ENCODE measurements at places on chromosomes 4 and X.

GRCh38 chr4:127249066-127249766 is 383.5 kb upstream of the INTU start:
- DNase-seq: no peak

GRCh38 chr4:181272422-181272821 is 970.8 kb upstream of the TENM3 start:
- DNase-seq: no peak

- DNase-seq: no peak
Measured at GRCh38 chr4:37634180-37634579, 52.0 kb downstream of the RELL1 start.

DNA sequence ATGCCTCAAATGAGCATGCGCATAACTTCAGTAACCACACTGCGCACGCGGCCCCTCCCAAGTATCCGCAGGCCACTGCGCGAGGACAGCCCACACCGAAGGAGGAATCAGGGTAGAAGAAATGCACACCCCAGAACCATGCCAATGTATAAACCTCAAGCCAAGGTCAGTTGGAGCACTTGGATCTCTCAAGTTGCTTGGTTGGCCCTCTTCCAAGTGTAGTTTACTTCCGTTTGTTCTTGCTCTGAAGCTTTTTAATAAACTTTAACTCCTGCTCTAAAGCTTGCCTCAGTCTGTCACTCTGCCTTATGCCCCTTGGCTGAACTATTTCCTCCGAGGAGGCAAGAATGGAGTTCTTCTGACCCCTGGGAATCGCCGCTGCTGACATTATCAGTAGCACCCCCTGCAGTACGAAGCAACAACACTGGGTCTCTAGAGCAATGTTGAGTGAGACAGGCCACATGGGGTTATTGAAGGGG is 22.0 kb upstream of the SPINK2 start:
- peak; percentile 68 for DNase-seq

GRCh38 chr4:3464911-3465697 is 2.0 kb downstream of the DOK7 start:
- no peak for DNase-seq

- DNase-seq: no peak
Measured at GRCh38 chr4:5917672-5918071, 24.8 kb upstream of the CRMP1 start.

- DNase-seq: peak; percentile 86
Measured at GRCh38 chr4:183200453-183200852, 101.4 kb downstream of the WWC2 start.

- DNase-seq: no peak
Measured at GRCh38 chr4:6373541-6374410, 98.6 kb downstream of the PPP2R2C start.

- no peak for DNase-seq
Measured at GRCh38 chrX:40093586-40093985, 4.2 kb downstream of the BCOR start.

DNA sequence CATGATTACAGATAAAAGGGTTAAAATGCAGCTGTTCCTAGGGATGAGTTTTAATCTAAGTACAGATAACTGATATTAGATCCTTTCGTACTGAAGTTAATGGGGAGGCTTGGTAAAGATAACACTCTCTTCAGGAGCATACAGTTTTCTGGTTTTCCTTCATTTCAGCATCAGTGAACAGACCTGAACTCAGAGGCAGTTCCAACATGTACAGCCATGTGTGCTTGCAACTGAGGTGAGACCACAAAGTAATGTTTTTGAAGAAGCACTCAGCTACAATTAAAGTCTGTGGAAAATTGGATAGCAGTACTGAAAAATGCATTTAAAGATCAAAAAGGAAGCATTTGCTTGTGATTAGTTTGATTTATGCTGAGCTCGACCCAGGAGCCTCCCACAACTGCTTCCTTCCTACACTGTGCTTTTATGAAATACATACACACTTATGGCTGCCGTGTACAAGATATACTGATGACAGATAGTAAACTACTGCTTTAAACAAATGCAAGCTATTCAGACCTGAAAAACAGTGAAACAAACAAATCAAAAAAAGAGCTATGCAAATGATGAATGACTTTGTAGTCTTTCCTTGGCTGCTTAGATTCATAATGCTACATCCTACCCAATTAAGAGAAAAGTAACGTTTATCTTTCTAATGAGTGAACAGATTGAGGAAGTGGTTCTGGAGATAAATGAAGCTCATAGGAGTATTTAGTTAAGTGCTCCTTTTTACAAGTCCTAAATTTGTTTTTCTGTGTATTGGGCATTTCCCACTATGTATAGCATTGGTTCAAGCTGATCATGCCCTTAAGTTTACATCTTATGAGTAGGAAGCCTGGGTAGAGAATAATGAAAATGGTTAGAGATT is 68.4 kb downstream of the PDLIM5 start:
- no peak for DNase-seq

DNA sequence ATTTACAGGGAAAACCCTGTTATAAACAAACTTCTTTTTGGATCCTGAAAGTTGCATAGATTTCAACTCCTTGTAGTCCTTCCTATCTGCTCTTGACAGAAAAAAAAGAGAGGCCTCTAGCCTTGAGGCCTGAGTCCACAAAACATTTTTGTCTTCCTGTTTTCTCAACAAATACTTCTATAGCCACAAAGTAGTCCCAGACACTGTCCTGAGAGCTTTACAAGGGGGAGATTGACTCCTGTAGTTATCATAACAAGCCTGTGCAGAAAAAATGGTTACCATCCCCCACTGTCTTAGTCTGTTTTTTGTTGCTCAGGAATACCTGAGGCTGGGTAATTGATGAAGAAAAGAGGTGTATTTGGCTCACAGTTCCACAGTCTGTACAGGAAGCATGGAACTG is 35.2 kb downstream of the PCDH7 start:
- no peak for DNase-seq

DNA sequence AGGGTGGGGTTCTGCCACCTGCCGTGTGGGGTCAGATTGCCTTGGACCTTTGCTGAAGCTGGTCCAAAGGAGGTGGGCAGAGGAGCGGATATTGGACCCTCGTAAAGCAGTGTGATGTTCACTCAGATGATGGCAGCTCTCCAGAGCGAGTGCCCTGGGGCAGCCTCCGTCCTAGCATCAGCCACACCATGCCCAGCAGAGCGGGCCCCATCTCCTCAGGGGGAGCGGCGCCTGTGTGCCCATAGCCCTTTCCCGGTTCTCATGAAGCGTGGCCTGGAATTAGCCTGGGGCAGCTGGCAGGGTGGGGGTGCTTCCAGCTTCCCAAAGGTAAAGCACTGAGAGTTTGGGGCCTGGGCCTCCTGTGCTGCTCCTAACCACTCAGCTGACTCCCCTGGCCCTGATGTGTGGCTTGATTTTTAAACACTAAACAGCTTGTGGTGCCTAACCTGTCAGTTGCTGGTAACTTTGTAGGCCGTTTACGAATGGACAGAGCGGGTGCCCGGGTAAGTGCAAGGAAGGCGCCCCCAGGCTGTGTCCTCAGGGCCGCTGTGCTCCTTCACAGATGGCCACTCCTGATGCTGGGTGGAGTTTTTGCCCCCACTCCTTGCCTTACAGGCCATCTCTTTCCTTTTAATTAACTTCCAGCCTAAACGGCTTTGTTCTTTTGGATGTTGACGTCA is 36.0 kb downstream of the NOP14 start:
- no peak for DNase-seq

- no peak for DNase-seq
Measured at GRCh38 chr4:51885363-51885762, 42.4 kb downstream of the DCUN1D4 start.

- no peak for DNase-seq
Measured at GRCh38 chr4:171717231-171717741, 95.9 kb upstream of the GALNTL6 start.

- DNase-seq: no peak
Measured at GRCh38 chr4:76736414-76736813, 161.5 kb downstream of the SOWAHB start.

DNA sequence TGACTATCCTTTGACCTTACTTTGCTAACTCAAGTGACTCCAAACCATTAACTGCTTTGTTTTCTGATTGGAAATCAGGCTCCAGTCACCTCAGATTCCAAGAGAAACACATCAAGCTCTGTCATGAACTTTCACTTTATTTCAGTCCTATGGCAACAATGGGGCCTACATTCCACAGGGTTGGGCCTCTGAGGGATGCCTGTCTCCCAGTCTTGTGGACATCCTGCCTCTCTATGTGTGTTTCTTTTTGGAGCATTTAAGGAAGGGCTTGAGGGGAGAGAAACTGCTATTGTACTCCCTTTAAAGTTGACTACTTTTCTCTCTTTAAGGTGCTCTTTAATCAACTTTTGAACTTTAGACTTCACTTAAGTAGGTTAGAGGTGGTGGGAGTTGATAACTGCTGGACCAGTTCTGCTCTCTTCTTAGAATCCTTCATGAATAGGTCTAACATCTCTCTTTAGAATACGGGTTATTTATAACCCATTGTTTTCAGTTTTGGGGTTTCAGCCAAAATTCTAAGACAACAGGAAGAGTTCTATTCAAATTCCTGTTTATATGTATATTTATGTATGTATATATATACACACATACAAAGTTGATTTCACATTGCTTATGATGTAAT is 274.3 kb upstream of the NR3C2 start:
- DNase-seq: no peak

DNA sequence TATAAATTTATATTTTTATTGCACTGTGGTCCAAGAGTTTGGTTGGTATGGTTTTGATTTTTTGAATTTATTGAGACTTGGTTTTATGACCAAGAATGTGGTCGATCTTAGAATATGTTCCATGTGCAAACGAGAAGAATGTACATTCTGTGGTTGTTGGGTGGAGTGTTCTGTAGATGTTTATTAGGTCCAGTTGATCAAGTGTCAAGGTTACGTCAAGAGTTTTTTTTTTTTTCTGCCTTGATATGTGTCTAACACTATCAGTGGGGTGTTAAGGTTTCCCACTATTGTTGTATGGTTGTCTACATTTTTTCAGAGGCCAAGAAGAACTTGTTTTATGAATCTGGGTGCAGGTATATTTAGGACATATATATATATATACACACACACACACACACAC is 10.8 kb downstream of the ETDB start:
- DNase-seq: no peak

- DNase-seq: no peak
Measured at GRCh38 chrX:86369847-86370630, 221.8 kb downstream of the DACH2 start.

DNA sequence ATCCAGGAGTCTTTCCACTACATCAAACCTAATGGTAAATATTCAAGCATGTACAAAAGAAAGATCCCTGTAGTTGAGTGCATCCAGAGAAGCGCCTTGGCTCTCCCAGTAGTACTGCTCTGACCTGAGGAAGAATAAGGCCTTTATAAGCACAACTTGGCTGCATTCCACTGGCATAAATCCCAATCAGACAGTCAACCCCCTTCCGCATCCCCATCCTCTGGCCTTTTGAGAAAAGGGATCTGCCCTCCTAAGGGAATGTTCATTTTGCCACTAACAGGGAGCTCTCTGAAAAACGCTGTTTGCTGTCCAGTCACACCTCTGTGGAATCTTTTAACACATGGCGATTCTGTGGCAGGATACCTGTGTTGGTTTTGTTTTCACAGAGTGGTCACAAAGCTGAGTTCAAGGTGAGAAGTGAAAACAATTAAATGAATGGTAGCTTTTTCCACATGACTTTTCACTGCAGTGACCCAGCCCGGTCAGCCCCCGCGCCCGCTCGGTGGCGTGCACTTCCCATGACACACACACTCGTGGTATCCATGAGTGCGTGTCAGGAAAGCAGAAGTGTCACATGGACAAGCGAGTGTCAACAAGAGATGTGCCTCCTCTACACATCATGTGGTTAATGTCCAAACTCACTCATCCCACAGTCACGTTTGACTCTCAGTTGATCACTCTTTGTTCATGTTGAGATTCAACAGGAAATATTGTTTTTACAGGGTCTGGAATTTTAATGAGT is 112.2 kb upstream of the ENPP6 start:
- DNase-seq: peak; percentile 37

- no peak for DNase-seq
Measured at GRCh38 chrX:24332878-24333277, 19.0 kb upstream of the SUPT20HL2 start.

- DNase-seq: no peak
Measured at GRCh38 chrX:13253223-13253622, 66.6 kb downstream of the ATXN3L start.

DNA sequence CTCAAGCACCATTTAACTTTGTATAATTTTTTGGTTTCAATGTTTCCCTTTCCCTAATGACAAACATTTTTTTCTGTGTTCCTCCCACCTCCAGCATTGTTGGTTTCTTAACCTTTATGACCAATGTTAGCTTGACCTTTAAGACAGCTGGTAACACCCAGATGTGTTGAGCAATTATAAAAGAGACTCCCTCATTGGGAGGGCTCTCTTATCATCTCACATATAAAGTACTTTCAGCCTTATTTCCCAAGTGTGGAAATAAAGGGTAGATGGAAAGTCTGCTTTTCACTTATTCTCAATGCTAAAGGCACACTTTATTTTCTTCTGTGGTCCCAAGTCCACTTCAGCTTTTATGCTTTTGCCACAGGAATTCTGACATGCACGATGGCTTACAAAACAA is 1420.4 kb downstream of the RAPGEF2 start:
- no peak for DNase-seq

DNA sequence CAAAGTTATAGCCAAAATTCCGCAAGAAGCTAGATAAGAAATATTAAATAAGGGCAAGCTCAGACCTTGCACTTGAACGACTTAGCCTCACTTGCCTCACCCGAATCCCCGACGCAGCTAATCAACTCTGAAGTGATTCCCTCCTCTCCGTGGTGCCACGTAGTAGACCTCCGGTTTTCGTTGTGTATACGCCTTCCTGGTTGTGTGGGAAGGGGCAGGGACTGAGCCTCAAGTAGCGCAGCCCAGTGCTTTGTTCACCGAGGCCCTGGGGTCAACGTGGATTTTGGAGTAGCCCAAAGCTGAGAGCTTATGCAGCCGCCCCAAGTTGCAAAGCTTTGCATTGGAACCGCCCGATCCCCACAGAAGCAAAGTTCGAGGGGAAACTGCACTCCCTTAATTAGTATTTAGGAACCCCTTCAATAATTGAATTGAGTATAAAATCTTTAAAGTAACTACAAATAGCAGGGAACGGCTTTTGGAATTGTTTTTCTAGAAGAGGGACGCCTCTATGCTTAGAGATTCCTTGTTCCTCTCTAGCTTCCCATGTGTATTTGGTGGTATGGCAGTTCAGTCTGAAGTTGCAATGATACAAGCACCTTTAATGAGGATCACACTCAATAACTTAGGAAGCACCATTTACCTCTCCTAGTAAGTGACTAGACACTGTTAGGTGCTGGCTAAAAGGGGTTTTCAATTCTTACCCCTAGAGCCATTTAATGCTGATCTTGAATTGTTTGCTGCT is 55.7 kb downstream of the LINC00632 start:
- peak; percentile 13 for DNase-seq

GRCh38 chrX:107726816-107727534 is 48.6 kb downstream of the TSC22D3 start:
- no peak for DNase-seq

DNA sequence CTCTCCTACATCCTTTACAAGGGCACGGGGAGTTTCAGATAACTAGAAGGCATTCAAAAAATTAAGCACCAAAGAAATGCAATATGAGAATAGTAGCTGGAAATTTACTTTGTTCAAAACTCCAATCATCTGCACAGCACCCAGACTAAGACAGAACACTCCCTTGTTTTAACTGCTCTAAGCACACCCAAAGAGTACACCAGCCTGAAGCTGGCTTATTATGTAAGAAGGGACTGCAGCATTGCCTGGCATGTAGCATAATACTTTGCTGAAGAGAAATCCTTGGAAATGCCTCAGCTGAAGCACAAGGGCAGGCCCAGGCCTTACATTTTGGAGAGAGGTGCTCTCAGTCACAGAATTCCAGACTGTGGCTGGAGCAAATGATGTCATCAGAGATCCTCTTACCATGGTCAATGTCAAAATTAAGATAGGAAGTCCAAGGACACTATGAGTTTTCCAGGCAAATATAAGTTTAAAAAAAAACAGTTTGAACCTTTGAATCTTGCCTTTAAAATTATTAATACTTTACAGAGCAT is 14.8 kb downstream of the ARHGEF6 start:
- no peak for DNase-seq

All from testis (tissue), 5 donors.